ENCODE measurements at places on chromosomes 13 and 19.
A peak's percentile ranks its signal among the peaks of the same experiment; 100 is the strongest.

DNA sequence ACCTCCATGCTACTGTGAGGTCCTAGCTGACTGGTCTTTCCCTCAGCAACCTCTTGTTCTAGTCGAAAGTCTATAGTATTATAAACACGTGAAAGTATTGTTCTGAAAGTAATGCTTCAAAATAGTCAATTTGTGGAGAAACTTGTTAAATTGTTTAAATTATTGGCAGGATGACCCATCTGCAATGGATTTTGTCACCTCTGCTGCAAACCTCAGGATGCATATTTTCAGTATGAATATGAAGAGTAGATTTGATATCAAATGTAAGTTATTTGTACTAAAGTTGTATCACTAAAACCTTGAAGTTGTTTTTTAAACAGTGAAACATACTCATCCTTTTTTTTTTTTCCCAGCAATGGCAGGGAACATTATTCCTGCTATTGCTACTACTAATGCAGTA, 25.9 kb downstream of the UBA2 start:
- no peak for DNase-seq

DNA sequence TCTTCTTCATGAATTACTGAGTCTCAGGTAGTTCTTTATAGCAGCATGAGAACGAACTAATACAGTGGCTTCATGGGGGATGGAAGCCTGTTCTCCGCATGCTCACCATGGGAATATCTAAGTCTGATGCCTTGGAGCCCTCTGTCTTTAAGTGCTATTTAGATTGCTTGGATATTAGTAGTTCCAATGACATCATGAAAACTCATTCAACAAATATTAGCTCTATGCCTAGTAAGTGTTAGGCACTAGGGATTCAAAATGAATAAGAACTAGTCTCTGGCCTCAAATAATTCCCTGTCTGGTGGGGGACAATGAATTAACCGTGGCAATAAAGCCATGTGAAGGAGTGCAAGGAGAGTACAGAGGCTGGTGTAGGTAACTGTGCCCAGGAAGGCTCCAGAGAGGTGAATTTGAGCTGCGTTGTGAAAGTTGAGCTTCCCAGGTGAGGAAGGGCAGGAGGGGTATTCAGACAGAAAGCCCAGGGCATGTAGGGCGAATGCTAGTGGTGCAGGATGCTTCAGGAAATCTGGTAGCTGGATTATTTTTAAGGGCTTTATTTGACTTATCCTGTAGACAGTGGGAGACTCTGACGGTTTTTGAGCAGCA, 6.1 kb upstream of the WASF3 start:
- DNase-seq = no peak

- DNase-seq = no peak
Measured at GRCh38 chr19:16957151-16957701, 68.4 kb downstream of the F2RL3 start.

GRCh38 chr19:29645911-29646310, 19.4 kb upstream of the PLEKHF1 start:
- DNase-seq = no peak

DNA sequence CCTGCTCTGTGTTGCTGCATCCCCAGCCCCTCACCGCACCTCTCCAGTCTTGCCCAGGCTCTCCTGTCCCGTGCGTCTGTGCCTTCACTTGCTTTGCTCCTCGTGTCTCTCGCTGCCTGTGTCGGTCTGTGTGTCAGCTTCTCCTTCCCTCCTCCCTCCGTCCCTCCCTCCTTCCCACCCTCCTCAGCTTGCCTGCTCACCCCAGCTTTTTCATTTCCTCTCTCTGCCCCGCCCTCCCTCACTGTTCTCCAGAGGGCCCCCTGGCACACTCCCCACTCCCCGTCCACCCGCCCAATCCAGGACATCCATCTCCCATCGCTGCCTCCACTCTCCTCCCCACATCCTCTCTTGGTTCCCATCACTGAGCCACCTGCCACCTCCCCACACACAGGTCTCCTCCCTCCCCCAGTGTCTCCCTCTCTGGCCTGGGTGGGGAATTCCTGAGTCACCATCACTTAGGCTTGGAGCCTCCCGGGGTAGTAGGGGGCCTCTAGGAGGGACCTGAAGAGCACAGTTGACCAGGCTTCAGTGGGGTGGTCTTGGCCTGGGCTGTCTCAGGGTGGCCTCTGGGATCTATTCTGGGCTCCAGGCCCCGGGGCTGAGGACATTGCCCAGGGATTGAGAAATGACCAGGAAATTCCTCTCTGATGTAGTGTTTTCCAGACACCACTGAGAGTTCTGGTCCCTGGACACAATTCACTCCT, at the start of gene PTGIR:
TSS of gene PTGIR (minus strand) at position 132 of the 704 bp plus-strand sequence. CDS start 864 bp downstream, outside the sequence.
- DNase-seq = no peak

DNA sequence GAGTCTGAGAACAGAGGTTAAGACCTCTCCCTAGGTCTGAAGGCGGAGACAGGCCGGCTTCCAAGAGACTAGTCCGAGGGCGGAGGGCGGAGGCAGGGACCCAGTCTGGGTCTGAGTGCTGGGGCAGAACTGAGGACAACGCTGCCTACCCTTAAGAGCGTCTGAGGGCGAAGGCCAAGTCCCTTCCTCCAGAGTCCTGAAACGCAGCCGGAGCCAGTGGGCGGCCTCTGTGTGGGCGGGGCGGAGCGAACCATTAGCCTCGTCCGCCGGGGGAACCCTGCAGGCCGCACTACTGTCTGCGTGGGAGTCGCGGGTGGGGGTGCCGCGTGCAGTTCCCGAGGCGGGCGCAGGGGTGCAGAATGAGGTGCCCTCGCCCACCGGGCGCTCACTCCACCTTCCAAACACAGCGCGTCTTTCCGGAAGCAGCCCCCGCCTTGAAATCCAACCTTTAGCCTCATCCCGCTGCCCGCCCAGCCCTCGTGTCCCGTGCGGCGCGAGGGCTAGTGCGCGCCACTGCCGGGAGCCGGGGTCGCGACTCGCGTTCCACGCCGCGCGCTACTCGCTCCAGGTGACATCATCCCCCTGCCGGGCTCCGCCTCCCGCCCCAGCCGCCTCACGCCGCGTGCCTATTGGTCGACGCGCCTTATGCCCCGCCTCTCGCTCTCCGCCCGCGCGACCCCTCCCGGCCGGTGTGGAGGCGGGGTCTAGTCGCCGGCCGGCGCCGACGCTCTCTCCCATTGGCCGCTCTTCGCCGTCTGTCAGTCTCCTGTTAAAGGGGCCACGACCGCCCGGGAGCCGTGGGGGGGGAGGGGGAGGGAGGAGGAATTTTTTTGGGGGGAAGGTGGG, at the start of gene C19orf73:
TSS of gene C19orf73 (minus strand) at position 579 of the 846 bp plus-strand sequence. CDS start at position 458, 121 bp downstream.
- peak; percentile 97 for DNase-seq

- no peak for DNase-seq
Measured at GRCh38 chr13:100547791-100548201, 40.8 kb downstream of the GGACT start.

Data from SW480 (cell line).